ENCODE measurements at places on chromosomes 5 and 9.

DNA sequence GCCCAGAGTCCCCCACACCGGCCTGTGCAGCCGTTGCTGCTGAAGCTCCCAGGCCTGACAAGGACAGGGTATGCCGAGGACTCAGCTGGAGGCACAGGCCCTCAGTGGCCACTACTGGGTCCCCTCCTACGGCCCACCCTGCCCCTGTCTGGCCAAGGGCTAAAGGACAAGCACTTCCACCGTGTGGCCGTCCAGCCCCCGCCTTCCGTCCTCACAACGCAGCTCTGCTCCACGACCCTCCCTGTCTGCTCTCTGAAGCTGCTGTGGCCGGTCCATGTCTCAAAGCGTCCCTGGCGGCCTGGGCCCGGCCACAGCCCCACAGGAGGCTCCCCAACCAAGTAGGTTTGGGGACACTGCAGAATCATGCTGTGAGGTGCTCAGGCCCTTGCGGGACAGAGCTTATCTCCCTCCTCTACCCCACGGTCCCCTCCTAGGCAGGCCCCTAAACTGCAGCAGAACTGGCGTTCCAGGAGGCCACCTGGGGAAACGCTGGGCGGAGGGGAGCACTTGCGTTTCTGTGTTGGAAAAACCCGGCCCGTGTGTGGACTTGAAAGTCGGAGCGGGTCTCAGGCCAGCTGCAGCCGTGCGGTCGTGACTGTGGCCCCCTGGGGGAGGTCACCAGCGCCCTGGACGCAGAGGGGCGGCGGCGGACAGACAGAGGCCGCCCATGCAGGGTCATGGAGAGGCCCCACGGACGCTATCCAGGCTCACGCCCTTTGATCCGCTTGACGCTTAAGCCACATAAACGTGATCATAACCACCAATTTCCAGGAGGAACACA lies 45.6 kb downstream of the NKD2 start:
- no peak for DNase-seq

DNA sequence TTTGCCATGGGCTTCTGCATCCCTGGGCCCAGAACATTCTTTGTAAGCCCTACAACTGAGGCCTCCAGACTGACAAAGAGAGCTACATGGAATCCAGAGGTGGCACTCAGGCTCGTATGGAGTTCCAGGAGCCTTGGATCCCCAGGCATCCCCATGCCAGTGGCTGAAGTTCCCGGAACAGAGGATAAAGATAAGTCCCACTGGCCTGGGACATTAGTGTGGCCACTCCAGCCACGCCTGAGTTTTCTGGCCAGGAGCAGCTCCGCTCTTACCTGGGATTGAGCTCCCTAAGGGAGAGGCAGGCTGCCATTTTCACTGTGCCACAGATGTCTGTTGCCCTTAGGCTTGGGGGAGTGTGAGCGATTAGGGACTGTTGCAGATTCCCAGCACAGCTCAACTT lies 656.3 kb upstream of the FAM174A start:
- DNase-seq = no peak

DNA sequence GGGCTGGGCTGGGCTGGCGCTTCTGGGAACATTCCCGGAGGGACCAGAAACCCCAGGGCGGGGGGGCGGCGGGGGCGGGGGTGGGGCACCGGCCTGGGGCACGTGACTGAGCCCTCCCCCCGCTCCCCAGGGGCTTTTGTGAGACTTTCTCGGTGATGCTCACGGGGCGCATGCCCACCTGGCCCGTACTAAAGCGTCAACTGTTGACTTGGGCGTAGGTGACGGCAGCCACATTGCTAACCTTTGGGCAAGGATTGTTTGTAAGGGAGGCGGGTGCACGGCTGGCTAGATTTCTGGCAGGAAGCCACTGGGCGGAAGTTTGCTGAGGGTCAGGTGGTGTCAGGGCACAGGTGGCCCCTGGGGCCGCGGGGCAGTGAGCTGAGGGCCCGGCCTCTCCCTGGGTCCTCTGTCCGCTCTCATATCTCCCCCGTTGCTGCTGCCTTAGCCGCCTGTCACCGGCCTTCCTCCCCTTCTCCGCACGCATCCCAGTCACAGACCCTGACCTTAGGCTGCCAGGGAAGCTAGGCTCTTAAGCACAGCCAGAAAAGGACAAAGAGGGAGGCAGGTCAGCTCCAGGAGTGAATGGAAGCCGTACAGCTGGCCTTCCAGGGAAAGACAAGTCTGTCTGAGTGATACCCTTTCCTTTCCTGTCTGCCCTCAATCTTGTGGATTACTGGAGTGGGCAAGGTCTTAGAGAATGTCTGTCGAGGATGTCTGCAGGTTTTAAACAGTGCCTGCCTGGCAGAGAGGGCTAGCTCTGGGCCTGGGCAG lies 812 bp downstream of the CACFD1 start:
- DNase-seq = no peak

- no peak for DNase-seq
These were observed 451.5 kb upstream of the KIF2A start for GRCh38 chr5:61854531-61854930.

- no peak for DNase-seq
These were observed 264.3 kb downstream of the RFX3 start for GRCh38 chr9:3261484-3261883.

DNA sequence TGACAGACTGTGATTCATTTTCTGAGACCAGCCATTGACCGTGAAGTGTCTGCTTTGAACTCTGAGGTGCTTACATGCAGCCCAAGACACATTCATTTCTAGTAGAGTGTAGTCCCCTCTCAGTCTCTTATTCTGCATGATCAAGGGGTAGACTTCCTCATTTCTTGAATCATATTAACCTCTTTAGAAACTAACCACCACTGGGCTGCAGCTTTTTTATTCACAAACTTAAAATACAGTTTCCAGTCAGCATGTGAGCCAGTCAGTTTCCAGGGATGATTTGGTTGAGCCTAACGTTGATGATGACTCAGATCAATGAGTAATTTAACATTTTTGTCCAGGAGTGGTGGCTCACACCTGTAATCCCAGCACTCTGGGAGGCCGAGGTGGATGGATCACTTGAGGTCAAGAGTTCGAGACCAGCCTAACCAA lies 59.2 kb downstream of the OTULIN start:
- no peak for DNase-seq

DNA sequence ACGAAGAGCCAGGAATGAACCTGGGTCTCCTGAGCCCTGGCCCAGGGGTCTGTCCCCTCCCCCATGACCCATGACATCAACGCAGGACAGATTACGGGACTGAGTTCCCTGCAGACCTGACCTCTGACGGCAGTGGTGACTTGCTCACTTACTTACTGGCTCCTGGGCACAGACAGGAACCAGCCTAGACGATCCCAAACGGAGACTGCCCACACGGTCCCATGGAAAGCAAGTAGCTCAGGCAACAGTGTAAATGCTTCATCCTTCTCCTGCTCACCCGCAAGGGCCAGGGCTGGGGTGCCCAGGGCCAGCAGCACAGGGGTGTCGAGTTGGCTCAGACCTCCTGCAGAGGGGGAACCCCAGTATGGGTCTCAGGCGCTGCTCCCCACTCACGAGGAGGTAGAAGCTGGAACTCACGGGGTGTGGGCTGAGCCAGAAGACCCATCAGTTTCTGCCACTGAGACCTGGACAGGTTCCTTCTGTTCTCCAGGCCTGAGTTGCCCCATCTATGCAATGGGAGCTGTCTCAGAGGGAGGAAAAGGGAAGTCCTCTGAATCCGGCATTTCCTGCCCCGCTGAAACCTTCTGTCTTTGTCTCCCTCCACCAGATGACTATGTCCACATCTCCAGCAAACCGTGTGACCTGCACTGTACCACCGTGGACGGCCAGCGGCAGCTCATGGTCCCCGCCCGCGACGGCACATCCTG lies 5.6 kb downstream of the ADAMTSL2 start:
- DNase-seq = no peak

GRCh38 chr9:107847978-107848964 lies 358.7 kb upstream of the KLF4 start:
- DNase-seq = no peak

GRCh38 chr5:136768457-136768856 lies 403.1 kb upstream of the TRPC7 start:
- DNase-seq = no peak

DNA sequence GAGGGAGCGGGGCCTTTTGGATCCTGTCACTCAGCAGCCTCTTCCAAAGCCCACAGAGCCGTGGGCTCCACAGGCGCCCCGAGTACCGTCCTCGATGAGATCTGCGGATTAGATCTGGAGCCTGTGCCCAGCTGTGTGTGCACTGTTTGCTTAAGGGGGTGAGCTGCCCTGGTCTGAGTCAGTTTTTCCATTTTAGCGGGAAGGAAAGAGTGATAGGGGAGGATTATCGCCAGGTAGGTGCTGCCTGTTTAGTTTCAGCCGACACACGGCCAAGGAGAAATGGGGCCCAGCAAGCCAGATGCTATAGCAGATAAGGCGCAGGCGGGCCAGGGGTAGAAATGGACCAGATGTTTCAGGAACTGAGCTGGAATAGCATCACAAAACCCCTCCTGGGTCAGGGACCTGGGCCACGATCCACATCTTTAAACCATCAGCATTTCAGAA lies 18.1 kb downstream of the COL5A1 start:
- DNase-seq = no peak

DNA sequence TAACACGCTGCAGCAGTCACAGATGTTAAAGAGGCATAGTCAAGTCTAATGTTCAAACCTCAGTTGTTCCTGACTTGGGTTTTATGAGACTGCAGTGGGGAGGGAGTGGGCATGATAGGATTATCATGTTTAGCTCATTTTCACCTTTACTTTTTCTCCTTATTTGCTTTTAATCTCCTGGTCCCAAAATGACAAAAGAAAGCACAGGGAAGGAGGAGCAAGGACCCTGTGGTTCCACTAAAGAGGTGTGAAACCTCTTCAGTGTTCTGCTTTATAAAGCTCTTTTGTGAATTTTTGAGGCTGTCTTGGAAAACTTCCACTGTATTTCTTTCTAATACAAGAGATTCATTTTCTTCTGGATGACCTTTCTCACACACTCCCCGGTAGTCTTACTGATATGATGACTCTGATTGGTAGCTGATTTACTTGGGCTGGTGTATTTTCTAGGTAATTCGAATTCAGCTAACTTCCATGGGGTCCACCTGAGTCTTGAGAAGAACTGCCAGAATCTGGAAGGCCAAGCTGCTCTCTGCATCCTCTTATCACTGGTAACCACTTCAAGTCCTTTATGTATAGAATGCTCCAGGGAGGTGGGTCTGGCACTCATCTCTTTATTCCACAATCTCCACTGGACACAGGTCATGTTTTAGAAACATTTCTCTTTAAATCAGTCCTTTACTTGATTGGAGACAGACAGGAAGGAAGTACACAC lies 1364.4 kb upstream of the CDH9 start:
- no peak for DNase-seq

GRCh38 chr9:99549441-99549840 lies 272.2 kb upstream of the NR4A3 start:
- no peak for DNase-seq

GRCh38 chr9:73459817-73460216 lies 308.2 kb downstream of the ANXA1 start:
- no peak for DNase-seq

DNA sequence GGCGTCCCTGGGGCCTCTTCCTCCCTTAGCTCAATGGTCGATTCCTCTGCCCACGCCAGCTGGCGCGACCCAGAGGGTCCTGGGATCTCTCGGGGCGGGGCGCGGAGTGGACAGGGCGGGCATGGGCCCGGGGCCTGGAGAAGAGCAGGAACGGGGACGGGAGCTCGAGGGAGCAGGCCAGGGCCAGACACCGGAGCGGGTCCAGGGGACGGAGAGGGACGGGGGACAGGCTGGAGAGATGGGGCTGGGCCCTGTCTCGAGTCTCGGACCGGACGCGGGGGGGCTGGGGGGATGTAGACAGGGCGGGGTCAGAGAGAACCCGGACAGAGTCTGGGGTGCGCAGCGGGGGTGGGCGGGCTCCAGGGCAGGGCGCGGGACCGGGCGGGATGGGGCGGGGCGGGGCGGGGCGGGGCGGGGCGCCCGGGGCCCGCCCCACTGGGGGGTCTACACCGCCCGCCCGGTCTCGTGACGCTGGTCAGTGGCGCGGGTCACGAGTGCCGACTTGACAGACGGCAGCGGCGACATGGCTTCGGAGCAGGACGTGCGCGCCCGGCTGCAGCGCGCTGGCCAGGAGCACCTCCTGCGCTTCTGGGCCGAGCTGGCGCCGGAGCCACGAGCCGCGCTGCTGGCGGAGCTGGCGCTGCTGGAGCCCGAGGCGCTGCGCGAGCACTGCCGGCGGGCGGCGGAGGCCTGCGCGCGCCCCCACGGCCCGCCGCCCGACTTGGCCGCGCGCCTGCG lies at the start of gene UAP1L1:
Gene UAP1L1, plus strand, starts transcription at position 508 of the 738 bp plus-strand sequence. Its CDS starts 16 bp downstream, at position 524.
- peak; percentile 50 for DNase-seq

- DNase-seq = no peak
These were observed 16.6 kb downstream of the ATP10B start for GRCh38 chr5:160835376-160835775.

- no peak for DNase-seq
These were observed 96.0 kb downstream of the KIAA1958 start for GRCh38 chr9:112582371-112583262.

GRCh38 chr9:126154182-126154827 lies 172.3 kb upstream of the MVB12B start:
- DNase-seq = no peak

DNA sequence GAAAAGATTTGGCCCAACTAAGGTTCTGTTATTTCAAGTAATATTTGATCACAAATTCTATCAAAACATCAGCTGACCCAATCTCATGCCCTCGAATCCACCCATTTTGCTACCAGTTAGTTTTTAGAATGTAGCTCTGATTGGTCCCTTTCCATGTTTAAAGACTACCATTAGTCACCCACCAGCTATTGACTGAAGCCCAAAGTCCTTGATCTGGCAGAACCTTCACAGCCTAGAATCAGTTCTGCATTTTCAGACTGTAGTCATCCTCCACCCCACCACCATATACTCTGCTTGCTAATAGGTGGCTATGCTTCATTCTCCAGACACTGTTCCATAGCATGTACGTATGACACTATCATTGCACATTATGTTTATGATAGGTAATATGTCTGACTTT lies 182.2 kb upstream of the TARS1 start:
- DNase-seq = no peak

- no peak for DNase-seq
These were observed 2.0 kb downstream of the GABBR2 start for GRCh38 chr9:98706651-98707165.

DNA sequence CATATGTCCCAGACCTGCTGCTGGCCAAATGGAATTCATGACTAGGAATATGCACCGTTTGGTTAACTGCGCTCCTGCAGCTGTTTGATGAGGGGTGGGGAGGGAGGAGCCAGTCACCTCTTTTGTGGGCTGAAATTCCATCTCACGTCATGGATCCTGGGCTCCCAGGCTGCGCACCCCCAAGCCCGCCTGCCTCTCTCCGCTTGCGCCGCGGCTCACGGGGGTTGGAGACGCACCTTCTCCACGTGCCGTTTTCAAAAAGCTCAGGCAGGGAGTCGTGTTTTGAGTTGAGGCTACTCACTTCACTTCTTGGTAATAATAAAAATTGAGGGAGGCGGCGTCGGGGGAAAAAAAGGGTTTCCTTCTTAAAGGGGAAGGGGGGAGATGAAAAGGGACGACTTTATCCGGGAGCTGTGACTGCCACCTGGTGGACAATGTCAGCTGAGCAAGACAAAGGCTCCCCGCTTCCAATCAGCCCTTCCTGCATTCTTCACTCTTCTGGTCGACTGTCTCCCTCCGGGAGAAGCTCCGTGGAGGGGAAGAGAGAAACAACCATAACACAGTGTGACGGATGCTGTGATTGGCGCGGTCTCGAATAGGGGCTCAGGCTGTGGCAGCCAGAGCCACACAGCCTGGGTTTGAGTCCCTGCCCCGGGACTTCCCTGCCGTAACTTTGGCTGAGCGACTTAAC lies 15.9 kb upstream of the C5orf47 start:
- DNase-seq = peak; percentile 70

Data from CD8-positive, alpha-beta memory T cell (primary cell).